ENCODE measurements at places on chromosomes 1 and 21. TPM values are rescaled to one million over a fixed set of nuclear protein-coding genes. Genes with fewer than 3 reads are reported as not detected.

The MSTO1 gene
- polyA plus RNA-seq = 29.3 TPM

GRCh38 chr1:6491480-6491962 lies at the start of gene PLEKHG5:
PLEKHG5 (minus strand) TSS chr1:6491667; CDS start chr1:6477571, 14,096 bp downstream.
- no peak for DNase-seq

GRCh38 chr1:220833436-220833835 lies 45.8 kb upstream of the HLX start:
- no peak for DNase-seq

DNA sequence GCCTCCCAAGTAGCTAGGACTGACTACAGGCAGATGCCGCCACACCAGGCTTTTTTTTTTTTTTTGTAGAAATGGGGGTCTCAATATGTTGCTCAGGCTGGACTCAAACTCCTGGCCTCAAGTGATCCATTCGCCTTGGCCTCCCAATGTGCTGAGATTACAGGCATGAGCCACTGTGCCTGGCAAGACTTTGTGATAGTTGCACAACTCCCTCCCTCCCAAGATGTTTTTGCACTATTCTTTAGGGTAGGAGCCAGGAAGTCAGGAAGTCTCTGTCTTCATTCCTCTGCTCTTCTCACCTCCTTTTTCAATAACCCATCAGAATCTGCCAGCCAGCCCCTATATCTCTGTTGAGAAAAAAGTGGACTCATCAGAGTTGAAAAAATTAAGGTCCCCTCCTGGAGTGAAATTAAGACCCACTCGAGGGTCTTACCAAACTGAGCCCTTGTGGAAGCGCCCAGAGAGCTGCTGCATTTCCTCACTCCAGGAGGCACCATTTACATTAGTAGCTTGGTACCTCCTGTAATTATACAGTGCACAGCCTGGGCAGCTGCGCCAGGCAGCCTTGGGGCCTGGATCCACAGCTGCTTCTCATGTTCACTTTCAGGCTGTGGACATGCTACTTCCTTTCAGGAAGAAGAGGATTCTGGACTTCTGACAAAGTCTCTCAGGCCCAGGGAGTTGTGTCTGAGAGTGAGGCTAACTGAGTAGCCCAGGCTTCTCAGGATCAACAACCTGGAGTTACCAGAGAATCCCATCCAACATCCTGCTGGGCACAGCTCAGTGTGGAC lies 24.0 kb downstream of the TCEA3 start:
- DNase-seq = peak; percentile 60

GRCh38 chr1:180255536-180256340 lies 25.7 kb downstream of the LHX4 start:
- DNase-seq = no peak

DNA sequence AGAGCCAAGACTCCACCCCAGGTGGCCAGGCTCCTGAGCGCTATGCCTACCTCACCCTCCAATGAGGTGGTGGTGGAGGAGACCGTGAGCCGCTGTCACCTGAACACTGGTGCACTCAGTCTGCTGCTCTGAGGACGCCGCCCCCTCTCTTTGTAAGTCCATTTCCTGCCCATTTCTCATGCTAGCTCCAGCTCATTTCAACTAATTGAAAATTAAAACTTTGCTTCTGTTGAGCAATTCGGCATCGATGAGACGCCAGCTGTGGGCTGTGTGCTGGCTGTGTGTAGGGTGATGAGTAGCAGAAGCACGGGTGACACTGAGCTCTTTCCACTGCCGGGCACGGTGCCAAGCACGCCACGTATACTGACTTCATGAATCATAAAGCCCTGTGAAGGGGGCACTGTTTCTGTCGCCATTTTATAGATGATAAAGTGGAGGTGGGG lies 11.2 kb downstream of the TNFRSF1B start:
- DNase-seq = no peak

DNA sequence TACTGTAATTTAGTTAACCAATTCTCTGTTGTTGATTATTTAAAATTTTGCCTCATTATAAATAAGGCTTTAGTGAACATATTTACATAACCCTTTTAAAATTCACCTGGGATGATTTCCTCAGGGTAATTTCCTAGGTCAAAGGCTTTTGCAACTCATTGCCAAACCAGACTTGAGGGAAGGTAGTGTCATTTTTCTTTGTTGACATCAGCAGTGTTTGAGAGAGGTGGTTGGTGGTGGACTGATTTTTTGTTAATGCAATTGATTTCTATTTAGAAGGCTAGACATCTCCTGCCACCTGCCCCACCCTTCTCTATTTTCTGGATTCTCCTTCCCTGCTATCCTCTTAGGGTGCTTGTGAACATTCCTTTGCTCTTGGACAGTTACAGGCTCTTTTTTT lies 116.8 kb downstream of the HHAT start:
- DNase-seq = no peak

DNA sequence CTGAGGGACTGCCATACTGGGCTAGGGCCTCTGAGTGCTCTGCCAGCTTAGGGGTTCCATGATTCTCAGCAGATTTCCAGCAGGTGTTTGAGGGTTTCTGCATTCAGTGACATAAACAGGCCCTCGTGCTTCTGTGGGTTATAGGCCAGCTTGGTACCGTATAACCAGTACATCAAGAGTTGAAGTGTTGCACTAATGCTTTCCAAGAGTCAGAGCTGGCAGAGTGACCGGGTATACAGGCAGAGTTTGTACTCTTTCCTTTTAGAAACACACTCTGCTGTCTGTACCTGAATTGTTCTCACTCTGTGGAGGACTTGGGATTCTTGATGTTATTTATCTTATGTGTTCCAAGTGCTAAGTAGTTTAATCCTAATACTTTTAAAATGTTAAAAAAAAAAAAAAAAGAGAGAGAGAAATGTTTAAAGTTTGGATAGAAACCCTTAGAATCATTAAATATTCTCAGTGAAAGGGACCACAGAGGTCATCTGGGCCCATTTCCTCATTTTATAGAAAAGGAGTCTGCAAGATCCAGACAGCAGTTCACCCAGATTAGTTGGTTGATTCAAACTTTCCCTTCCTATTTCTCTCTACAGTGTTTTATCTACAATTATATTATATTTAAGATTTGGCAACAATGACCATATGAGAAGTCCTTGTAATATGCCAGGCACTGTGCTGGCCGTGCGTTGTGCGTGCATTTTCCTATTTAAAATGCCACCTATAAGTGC lies 325.8 kb downstream of the KIF26B start:
- no peak for DNase-seq

- DNase-seq = peak; percentile 90
Observed at GRCh38 chr1:238991765-238992495, 394.4 kb upstream of the CHRM3 start.

DNA sequence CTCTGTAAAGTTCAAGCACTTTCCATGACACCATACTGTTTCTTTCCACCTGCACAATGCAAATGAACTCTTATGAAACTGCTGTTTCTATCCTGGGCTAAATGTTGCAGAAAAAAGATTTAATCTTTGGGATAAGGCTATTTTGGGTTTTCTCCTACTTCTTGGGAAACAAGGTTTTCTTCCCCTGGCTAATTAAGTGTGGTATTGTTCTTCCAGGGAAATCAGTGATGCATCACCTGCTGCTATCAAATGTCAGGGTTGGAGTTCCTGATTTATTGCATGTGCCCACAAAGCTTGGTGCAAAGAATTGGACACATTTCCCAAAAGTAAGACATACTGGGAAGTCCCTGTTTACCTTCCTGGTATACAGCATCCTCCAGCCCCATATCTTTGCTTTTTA lies 6.0 kb upstream of the RGS4 start:
- no peak for DNase-seq

DNA sequence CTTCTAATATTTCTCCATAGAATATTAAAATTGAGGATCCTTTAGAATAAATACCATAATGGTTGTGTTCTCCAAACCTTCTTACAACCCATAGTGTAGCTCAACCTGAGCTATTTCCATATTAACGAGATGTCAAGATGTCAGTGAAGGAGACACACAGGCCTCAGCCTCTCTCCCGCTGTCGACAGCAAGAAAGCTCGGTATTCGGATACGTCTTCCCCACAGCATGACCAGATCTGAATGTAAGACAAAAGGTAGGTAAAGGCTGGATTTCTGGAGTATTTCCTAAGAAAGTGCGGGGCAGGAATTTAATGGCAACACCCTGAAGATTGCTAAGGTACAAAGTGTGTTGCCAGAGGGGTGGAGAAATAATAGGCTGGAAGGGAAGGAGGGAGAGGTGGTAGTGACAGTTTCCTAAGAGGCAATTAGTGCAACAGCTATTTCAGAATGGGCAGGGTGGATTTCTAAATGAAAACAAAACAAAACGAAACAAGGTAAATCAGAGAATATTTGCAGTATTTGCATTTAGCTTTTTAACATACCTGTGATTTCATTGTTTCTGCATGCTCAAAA lies 1.7 kb downstream of the ADSS2 start:
- DNase-seq = peak; percentile 3

- DNase-seq = no peak
Observed at GRCh38 chr1:92929461-92929860, 31.8 kb downstream of the DIPK1A start.

DNA sequence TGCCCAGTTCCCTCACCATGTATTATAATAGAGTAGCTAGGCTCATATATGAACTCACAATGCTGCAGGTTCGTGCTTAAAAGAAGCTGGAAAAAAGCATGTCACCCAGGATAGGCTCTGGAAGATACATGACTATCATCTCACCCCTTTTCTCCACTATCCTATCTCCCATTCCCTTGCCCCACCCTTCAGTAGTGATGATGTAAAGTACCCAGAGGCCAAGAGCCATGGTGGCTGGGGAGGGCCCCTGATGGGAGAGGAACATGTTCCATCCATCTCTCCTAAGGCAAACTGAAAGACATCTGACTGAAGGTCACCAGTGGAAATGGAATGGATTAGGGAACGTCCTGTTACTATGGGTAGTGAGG lies 20.3 kb upstream of the RBBP5 start:
- DNase-seq = no peak

GRCh38 chr1:66403007-66403731 lies 130.8 kb upstream of the SGIP1 start:
- peak; percentile 87 for DNase-seq

DNA sequence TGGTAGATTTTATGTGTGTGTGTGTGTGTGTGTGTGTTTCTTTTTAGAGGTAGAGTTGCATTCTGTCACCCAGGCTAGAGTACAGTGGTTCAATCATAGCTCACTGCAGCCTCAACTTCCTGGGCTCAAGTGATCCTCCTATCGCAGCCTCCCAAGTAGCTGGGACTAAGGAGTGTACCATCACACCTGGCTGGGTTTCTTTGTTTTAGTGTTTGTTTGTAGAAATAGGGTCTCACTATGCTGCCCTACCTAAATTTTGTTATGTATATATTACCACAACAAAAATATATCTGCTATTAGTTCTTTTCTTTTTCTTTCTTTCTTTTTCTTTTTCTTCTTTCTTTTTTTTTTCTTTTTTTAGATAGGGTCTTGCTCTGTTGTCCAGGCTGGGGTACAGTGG lies 43.1 kb upstream of the CXADR start:
- no peak for DNase-seq

DNA sequence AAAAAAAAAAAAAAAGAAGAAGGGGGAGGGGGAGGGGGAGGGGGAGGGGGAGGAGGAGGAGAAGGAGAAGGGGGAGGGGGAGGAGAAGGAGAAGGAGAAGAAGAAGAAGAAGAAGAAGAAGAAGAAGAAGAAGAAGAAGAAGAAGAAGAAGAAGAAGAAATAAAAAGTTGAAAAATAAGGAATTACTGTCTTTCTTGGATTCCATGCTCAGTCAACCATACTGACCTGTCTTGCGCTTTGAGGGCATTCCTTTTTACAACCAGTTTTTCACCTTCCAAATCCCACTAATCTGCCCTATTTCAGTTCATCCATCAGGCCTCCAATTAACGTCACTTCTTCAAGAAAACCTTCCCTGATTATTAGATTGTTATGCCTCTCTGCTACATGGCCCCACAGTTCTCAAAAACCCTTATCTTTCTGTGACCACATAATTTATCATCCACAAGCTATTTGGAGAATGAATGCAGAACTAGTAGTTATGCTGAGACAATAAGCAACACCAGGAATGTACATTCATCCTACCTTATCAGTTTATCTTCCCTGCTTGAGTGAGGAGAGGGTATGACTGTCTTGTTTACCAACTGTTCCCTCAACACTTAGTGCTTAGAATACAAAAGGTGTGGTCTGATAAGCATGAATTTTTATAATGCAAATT lies 57.5 kb upstream of the GUCA2A start:
- DNase-seq = no peak

DNA sequence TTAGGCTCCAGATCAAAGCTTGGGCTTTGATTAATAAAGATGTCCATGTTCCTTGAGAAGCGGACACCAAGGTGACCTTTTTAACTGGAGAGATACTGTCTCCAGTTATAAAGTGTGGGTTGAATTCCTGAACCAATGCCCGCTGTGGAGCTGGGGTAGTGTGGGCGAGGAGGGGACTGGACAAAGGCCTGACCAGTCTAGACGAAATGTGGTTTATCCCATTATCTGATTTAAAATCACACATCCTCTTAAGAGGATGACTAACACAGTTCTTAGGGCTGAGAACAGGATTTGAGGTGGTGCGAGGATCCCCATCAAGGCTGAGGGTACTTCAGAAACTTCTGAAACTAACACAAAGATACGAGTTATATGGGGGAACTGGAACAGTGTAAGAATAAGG lies 84.5 kb upstream of the GCLM start:
- no peak for DNase-seq

- DNase-seq = no peak
Observed at GRCh38 chr1:45674478-45674877, 11.9 kb downstream of the GPBP1L1 start.
